Renal pelvis (tissue), 12 donors: ENCODE measurements at places on chromosomes 4 and X. TPM values are rescaled to one million over a fixed set of nuclear protein-coding genes. Genes with fewer than 3 reads are reported as not detected.

The XKRX gene
- 0.61 TPM for polyA plus RNA-seq

DNA sequence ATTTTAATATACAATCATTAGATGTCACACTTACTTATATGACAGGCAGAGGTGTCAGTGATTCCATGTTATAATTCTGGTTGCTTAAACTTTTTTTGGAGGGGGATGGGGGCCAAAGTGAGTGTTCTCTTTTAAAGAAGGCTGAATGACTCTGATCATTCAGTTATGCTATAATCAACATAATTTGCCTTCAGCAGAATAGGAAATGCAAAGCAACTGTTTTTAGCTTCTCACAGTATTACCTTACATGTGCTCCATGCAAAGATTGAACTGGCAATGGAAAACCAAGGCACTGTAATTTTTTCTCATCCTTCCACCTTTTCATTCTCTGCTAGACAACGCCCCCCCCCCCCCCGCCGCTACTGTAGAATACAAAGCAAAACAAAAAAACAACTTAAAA, 13.4 kb downstream of the ADH1C start:
- no peak for DNase-seq

GRCh38 chr4:4308800-4309441, 18.9 kb downstream of the ZBTB49 start:
- DNase-seq = no peak

The AKAP4 gene
- 0.21 TPM for polyA plus RNA-seq

The NAP1L2 gene
- polyA plus RNA-seq = 2.0 TPM

- DNase-seq = no peak
These were observed 63.4 kb downstream of the HTT start for GRCh38 chr4:3137908-3138307.

The HDAC6 gene
- polyA plus RNA-seq = 202 TPM

DNA sequence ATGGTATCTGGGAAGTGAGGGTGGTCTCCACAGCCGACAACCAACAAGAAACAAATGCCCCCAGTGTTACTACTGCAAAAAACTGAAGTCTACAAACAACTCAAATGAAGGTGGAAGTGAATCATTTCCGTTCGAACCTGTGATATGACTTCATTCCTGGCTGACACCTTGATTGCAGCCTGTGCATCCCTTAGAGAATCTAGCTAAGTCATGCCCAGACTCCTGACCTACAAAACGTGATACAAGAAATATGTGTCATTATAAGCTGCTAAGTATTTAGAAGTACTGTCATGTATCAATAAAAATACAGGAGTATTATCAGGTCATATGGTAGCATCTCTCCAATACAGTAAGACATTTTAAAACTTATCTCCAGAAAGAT, 959.7 kb upstream of the LCORL start:
- no peak for DNase-seq

The ITGB1BP2 gene
- 2.1 TPM for polyA plus RNA-seq

DNA sequence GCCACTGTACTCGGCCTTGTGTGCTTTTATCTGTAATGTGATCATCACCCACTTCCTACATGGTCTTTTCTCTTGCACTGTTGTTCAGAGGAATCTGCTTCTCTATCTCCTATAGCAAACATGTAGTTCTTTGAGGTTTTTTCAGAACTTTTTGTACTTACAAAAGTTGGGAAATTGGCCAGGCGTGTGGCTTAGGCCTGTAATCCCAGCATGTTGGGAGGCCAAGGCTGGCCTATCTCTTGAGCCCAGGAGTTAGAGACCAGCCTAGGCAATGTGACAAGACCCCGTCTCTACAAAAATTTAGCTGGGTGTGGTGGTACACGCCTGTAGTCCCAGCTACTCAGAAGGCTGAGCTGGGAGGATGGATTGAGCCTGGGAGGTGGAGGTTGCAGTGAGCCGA, 30.4 kb downstream of the TAF1 start:
- DNase-seq = no peak

DNA sequence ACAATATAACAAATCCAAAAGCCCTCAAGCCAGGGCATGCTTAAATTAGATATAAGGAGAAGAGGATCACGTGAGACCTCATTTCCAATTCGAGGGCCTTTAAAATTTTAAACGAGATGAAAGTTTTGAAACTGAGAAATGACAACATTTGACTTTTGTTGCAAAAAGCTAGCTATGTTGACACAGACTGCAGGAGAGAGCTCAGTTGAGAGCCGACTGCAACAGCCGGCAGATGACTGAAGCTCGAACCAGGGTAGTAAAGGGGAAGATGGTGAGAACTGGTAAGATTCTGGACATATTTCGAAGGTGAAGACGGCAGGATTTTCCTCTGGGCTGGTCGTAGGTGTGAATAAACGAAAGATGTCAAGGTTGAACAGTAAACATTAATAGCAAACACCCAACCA, 773 bp downstream of the PRMT9 start:
- no peak for DNase-seq

DNA sequence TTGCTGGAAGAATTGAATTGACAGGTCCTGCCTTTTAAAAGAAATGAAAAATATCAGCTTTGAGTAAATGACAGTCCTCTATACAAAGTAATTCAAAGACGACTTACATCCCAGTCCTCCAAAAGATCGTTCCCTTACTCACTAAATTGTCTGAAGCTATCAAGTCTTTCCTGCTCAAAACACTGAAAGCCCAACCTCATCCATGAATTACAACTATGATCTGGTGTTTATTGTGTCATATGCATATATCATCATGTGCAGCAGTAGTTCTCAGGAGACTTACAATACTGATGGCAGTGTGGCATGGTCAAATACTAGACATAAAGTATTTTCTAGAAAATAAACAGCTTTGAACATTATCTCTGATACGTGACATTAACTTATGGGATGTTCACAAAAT, 97.8 kb downstream of the PDGFC start:
- no peak for DNase-seq

- DNase-seq = no peak
These were observed 566.2 kb downstream of the MID1IP1 start for GRCh38 chrX:39367416-39367815.

DNA sequence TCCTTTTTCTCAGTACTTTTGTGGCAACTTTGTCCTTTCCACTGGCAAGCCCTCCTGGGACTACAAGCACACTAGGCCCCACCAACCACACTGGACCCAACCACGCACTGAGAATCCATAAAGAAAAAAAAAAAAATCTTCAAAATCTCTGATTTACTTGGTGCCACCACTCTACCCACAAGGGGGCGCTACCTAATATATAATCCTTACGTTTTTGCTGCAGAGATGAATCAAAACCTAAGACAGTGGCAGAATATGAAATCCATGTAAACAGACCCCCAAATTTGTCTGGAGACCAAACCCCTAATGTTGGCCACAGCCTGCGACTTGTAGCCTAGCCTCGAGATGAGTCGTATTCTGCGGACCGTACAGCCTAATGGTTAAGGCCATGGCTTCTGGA, 63.5 kb upstream of the ARHGAP36 start:
- no peak for DNase-seq

The SATL1 gene
- polyA plus RNA-seq = 0.92 TPM

DNA sequence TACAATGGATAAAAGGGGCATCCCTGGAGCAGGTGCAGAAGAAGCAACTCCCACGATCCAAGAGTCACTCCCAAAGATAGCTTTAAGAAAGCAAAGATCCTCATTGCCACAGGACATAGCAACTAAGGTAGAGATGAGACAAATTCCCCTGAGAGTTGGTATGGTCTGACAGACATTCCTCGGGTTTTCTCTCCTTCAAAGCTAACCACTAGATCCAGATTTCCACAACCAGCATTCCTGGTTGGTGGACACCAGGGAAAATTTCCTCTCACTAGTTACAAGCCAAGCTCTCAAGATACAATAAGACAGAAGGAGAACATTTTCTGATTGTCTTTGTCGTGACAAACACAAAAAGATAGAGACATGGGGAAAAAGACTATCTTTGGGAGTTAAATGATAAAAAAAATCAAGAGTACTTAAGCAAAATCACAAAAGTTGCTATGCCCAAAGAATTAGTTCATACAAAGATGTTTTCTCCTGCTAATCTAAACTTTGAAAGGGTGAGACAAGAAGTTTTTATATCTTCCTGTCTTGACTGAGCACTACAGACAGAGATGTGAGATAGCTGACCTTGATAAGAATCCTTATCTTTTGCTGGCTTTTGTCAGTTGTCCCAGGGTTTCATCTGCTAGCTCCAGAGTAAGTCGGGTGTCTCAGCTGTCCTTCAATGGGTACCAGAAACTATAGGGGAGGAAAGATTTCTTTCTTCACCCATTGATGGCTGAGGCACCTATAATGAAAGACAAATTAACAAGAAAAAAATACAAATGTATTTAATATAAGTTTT, 200.5 kb downstream of the CENPC start:
- DNase-seq = no peak

GRCh38 chr4:83768146-83768545, 232.2 kb downstream of the GPAT3 start:
- no peak for DNase-seq
